NCI-H1417 treated with DMSO at 0.1 percent for 48 hours (cell line): ENCODE measurements at places on chromosomes 7 and 10.

DNA sequence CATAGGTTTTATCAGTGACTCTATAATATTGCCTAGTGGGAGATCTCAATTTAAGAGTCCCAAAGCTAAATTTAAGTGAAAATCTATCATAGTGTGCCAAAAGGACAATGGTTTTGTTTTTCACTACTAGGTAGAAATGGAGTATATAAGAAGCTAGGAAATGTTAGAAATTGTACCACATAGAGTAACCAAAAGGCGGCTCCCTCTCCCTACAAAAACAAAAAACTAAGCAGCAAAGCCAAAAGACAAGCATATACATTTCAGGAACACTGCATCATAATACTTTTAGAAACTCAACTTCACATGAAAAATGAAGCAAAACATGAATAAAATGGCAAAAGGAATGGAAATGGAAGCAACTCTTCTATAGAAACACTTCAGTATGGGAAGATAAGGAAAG is 271.6 kb downstream of the CACNA2D1 start:
- DNase-seq = no peak

DNA sequence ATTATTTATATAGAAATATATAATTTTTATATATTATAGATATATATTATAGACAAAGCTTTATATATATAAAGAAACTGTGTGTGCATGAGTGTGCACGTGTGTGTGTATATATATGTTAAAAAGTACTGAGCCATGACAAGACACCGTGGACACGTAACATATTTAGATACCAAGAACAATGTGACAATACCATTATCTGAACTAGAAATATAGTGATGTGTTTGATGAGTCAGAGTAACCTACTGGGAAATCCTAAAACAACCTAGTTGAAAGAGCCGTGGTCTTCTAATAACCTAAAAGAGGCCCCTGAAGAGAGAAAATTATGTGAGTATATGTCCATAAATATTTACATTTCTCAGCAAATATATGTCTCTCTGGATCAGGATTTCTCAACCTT is 50.7 kb upstream of the ITGB8 start:
- DNase-seq = no peak

GRCh38 chr10:108601851-108602250 is 1321.5 kb downstream of the XPNPEP1 start:
- DNase-seq = no peak

- DNase-seq = no peak
These were observed 19.2 kb downstream of the YKT6 start for GRCh38 chr7:44220046-44220357.

GRCh38 chr7:41148521-41148951 is 554.4 kb downstream of the INHBA start:
- no peak for DNase-seq
